ENCODE measurements at places on chromosomes 2 and 18.

- DNase-seq = no peak
Observed at GRCh38 chr2:66428986-66429612, 5.8 kb upstream of the MEIS1 start.

DNA sequence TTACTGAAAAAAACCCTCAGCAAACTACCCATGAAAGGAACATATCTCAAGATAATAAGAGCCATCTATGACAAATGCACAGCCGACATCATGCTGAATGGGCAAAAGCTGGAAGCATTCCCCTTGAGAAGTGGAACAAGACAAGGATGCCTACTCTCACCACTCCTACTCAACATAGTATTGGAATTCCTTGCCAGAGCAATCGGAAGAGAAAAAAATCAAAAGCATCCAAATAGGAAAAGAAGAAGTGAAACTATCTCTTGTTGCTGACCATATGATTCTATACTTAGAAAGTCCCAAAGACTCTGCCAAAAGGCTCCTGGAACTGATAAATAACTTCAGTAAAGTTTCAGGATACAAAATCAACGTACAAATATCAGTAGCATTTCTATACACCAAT is 40.6 kb upstream of the MSTN start:
- DNase-seq = no peak

DNA sequence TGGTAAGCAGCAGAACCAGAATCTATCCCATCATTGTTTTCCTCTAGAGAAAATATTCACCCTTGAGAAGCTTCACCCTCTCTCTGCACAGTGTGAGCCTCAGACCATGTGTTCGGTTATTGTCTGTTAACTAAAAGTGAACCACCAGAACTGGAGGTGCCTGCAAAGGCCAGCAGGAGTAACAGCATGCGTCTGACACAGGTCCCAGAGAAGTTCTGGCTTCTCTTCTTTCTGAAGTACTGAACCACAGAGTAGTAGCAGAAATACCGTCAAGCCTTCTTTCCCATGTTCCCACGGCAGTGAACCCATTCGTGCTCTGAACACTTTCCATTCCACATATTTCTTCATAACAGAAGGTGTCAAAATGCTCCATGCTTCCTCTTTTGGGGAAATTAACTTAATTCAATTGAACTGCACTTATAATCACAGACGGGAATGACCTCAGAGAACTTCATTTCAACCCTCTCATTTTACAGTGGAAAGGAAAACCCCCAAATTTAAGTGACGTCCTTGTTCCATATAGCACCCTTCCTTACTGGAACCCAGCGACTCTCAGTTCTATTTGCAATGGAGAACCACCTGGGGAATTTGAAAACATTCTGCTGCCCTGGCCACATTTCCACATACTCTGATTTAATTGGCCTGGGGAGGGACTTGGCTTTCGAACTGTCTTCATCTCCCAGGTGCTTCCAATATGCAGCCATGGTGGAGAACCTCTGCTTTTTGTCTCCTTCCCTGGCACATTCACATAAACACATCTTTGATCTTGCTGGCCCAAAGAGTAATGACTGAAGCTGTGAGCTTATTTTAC is 519.1 kb downstream of the RNF144A start:
- no peak for DNase-seq

DNA sequence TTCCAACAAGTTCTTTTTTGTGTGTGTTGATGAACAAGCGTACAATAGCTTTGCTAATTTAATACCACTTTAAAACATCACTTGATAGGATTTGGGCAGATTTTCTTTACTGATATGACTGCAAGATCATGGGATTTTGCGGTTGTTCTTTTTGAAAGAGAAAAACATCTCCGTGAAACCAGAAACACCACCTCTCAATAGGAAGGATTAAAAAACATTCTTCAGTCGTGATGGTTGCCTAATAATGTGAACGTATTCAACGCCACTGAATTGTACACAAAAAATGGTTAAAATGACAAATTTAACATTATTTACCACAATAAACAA is 19.3 kb downstream of the RBMS1 start:
- DNase-seq = no peak

- peak; percentile 57 for DNase-seq
Observed at GRCh38 chr2:157336137-157337010, 10.8 kb upstream of the ERMN start.

GRCh38 chr2:215441560-215442400 is 5.9 kb upstream of the FN1 start:
- DNase-seq = no peak

DNA sequence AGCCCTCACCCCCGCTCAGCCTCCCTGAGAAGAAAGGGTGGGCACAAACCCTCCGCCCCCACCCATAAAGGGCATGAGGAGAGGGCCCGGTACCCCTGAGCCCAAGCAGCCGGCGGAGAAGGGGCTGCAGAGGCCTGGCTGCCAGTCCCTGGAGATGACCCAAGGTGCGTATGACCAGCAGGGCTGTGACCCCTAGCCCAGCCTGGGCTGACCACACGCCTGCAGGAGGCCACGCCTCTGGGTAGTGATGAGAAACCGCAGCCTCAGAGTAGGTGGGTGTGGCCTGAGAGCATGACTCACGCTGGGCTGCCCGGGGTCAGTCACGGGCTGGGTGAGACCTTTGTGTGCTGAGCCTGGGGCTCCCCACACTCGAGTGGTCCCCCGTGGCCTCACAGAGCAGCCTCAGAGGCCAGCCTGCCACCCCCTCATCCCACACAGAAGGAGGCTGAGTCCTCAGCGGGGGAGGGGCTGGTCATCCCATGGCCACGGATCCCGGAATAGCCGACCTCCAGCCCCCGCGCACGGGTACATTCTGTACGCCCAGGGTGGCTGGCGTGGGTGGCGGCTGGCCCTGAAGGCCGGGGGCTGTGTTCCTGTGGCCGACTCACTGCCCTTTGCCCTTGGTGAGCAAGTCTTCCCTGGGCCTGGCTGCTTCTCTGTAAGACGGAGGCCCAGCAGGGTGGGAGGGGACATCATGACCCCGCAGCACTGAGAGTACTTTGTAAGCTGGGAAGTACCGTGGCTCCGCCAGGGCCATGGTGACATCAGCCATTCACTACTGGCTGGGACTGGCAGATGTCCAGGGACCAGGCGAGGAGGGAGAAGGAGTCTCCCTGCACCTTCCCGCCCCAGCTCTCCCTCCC is 110.8 kb upstream of the OTOS start:
- DNase-seq = no peak

GRCh38 chr2:69013142-69013839 is at the start of gene ANTXR1:
Gene ANTXR1, plus strand, starts transcription at chr2:69013179. Its CDS starts 321 bp downstream, at chr2:69013500.
- no peak for DNase-seq

GRCh38 chr18:23266717-23267446 is 131.6 kb downstream of the CABLES1 start:
- no peak for DNase-seq

GRCh38 chr18:44067186-44067585 is 613.5 kb upstream of the SETBP1 start:
- DNase-seq = no peak

DNA sequence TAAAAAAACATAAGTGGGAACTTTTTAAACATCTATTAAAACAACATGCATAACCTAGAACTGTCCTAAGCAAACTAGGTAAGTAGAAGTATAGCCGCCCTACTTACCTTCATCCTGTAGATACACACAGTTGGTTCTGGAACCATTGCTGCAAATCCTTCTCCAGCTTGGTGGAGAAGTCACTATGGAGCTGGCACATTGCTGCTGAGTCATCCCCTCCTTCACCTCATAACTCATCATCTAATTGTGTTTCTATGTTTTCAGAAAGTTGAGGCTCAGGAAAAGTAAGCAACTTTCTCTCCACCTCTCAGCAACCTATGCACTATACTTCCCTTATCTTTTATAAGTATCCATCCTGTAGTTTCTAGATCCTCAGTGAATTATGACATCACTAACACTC is 269.8 kb upstream of the MMADHC start:
- no peak for DNase-seq

DNA sequence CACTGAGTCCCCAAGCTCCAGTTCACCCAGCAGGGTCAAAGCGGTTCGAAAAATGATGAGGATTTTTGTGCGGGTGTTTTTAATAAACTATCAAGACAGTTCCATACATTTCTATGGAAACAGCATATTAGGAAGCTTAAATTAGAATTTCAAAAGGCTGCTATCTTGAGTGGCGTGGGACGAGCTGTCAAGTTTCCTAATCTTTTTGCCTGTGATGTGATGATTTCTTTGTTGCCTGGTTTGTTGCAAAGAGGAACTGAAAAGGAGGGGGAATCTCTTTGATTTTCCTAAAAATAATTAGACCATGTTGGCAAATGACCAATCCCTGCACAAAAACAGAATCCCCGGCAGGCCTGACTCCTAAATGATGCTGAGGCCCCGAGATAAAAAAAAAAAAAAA is 66.1 kb upstream of the ATG16L1 start:
- DNase-seq = no peak

DNA sequence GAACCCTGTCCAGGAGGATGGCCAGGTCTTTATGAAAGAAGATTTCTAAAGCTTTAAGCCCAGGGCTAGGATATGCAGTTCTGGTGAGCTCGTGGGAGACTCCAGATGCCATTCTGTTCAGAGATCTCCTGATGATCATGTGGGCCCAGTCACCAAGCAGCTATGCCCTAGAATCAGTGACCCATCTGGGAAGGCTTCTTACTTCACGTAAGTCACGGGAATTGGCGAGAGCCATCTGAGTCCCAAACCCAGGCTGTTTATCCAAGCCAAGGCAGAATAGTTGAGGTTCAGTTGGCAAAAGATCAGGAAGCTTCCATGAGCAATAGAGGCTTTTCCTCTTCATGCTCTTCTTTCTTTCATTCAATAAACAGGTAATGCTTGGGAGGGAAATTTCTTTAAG is 23.9 kb downstream of the ANTXR1 start:
- no peak for DNase-seq

DNA sequence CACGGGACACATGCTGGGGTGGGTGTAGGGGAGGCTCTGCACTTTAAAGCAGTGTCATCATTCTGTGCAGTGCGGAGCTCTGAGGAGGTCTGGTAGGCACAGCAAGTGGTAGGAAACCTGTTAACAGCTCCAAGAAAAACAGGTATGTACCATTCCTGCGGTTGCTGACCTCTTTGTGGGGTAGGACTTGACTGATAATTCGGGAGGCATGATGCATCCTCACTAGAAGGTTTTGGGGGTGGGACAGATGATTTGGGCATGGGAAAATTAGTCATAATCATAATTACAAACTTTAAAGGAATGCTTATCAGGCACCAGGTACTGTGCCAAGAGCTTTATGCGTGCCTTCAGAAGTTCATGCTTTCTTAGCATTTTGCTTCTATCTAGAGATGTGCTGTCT is 9.7 kb downstream of the DOK1 start:
- DNase-seq = no peak

DNA sequence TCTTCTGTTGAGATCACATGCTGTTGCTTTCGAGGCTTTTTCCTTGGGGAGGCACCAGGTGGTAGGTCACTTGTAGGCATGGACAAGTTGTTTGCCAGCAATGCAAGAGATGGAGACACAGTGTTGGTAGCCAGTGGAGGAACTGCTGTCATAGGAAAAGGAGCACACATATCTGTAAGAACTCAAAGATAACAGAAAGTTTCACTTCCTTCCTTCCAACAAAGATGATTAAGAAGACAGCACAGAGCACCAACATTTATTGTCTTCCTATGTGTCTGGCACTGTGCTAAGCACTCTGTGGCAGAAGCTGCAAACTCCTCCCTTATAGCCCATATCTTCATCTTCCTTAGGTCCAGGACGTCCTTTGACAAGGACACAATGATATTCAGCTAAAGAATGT is 64.5 kb upstream of the AMMECR1L start:
- no peak for DNase-seq

DNA sequence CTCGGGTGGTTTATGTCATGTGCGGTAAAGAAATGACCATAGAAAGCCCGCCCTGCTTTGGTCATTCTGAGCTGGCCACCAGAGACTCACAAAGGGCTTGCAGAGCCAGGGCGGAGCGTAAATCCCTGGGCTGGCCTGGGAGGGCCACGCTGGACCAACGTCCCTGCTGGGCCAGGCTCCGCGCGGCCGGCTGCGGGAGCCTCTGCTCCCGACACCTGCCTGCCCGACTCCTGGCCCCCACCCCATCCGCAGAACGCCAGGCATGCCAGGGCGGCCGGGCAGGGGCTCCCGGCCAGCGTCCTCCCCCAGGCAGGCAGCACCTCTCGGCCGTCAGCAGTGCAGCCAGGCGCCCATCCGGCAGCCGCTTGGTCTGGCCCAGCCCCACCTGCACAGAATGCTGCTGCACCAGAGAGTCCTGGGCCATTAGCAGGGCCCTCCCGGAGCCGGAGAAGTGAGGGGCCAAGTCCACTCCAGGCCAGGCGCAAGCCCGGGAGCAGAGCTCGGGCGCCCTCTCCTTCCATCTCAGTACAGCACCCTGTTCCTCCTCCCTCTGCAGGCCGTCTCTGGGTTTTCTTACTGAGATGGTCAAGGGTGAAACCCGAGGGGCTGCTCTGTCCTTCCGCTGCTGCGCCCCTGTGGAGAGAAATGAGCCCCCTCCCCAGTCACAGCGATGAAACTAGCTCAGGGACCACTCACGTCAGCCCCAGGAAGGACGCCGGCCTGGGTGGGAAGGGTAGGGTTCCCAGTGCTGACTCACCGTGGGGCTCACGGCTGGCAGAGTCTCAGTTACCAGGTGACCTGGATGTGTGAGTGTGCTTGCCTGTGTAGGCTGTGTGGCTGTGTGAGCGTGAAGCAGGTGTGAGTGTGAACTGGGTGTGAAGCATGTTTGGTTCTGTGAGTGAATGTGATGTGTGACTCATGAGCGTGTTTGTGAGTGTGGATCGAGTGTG is 83.3 kb downstream of the PTGR3 start:
- no peak for DNase-seq

DNA sequence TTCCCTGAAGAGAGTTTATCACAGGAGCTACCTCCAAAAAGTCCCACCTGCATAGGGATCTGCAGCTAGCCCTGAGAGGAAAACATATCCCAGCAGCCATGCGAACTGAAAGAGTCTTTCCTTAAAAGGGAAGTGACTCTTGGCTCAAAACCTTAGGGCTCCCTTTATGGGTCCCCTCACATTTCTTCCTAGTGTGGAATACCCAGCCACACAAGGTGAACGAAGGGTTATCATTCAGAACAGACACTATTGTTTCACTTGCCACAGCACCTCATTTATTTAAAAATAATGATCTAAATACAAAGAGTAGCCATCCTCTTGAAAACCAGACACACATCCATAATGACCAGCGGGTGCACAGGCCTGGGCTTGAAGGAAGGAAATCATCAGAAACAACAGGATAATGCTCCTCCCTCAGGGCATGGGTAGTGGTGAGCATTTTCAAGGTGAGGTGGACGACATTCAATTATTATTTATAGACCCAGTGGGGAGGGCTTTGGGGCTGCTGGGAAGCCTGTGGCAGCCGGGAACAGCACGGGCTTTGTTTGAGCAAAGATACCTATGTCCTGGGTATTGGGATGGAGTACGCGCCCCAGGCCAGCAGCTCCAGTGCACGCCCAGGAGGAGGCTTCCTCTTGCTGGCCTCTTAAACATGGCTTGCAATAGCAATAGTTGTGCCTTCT is 119.0 kb upstream of the ITGA6 start:
- no peak for DNase-seq

All from T-helper 1 cell (primary cell).